Stimulated activated CD4-positive, alpha-beta T cell treated with anti-CD3 and anti-CD28 coated beads, TNF-alpha, amount 100 ng/mL, for 4 hours (primary cell): ENCODE measurements at places on chromosomes 4 and X.

GRCh38 chr4:118277243-118277642, 75.6 kb downstream of the PRSS12 start:
- DNase-seq = no peak

GRCh38 chrX:112670977-112671376, 8.8 kb downstream of the LHFPL1 start:
- DNase-seq = no peak

DNA sequence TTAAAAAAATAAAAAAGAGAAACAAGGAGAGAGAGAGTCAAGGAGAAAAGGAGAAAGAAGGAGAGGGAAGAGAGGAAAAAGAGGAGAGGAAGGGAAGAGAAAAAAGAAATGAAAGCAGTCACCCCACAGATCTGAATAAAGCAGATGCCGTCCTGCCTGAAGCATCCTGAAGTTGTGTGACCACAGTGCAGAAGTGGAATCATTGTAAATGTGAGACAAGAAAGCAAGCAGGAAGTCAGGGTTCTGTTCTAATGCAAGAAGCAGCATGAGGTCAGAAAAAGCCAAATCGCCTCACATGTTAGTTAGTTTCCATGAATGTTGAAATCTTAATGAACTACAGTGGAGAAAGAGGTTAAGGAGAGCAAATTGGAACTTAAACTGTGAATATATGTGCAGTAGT, 692.5 kb downstream of the CENPC start:
- DNase-seq = no peak

- DNase-seq = no peak
Measured at GRCh38 chr4:78426972-78427371, 124.6 kb upstream of the ANXA3 start.

GRCh38 chr4:95066050-95066449, 308.3 kb downstream of the BMPR1B start:
- no peak for DNase-seq

GRCh38 chr4:144115519-144115918, 25.0 kb downstream of the GYPA start:
- DNase-seq = no peak

DNA sequence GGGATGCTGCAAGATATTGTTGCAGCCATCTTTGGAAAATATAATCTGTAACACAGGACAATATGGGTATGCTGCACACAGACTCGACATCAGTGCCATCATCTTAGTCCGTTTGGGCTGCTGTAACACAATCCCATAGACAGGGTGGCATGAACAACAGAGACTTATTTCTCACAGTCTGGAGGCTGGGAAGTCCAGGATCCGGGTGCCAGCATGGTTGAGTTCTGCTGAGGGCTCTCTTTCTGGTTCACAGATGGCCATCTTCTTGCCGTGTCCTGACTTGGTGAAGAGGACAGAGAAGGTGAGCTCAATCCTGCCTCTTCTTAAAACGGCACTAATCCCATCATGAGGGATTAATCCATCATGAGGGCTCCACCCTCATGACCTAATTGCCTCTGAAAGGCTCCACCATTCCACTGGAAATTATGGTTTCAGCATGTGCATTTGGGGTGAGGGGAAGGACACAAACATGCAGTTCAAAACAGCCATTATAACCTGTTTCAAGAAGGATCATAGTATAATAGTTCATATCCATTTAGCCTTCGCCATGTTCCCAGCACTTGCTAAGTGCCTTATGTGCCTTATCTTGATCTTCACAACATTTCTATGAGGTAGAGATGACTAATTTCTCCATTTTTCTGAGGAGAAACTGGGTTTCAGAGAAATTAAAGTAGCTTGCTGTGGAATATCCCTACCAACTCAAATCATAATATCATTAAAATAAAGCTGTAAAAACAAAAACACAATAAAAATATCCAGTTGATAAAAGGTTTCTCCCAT, 27.9 kb upstream of the SPP1 start:
- DNase-seq = no peak

DNA sequence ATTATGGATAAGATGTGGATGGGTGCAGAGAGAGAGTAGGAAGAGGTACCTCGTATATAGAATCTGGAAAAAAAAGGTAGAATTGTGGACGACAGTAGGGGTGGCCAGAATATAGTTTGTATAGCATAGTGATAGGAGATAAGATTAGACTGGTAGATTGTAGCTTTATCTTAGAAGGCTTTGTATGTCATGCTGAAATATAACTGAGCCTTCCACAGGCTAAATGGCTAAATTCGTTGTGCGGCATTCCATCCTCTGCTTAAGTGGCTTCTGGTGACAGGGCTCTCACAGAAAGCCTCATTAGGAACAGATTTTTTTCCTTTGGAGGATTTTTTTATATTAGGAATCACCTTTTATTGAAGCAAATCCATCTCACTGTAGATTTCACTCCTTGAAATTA, 142.3 kb upstream of the BMPR1B start:
- DNase-seq = no peak

- DNase-seq = no peak
Measured at GRCh38 chr4:4480205-4480604, 61.6 kb downstream of the STX18 start.

- no peak for DNase-seq
Measured at GRCh38 chr4:89299153-89299791, 8.3 kb downstream of the GPRIN3 start.

- DNase-seq = no peak
Measured at GRCh38 chr4:12852338-12853307, 631.5 kb downstream of the RAB28 start.

DNA sequence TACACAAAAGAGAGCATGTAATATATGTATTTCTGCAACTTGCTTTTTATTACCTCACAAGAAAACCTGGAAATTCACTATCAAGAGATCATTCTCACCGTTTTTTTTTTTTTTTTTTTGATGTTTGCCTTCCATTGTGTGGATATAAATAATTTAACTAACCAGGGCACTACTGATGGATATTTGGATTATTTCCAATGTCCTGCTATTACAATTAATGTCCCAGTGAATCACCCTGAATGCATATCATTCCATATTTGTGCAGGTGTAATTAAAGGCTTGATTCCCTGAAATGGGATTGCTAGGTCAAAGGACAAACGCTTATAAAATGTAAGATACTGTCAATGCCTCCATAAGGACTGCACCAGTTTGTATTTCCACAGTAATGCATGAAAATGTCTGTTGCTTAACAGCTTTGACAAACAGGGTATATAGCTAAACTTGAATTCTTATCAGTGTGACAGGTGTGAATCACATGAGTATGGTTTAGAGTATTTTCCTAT, 87.8 kb downstream of the NCAPG start:
- DNase-seq = no peak

DNA sequence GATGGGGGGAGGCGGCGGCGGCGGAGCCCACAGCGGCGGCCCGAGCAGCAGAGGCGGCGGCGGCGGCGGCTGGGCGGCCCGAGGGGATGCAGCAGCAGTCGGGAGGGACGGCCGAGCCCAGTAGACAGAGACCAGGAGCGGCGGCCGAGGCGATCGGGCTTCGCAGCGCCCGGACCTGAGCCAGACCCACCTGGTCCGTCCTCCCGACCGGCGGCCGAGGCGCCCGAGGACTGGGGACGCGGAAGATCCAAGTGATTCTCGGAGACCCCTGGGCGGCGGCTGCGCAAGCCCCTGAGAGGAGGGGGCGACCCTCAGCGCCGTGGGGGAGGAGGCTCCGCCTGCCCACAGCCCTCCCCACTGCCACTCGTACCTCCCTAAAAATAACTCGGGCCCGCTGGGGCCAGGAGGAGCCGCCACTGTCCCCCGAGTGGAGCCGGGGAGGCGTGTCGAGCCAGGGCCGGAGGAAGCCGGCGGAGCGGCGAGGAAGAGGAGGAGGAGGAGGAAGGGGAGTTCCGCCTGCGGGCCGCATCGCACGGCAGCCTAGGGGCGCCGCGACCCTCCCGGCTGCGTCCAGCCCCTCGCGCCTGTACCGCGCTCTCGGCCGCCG, 608 bp downstream of the RAPGEF2 start:
- DNase-seq = no peak

- no peak for DNase-seq
Measured at GRCh38 chrX:83495898-83496297, 12.2 kb upstream of the POU3F4 start.

- DNase-seq = no peak
Measured at GRCh38 chrX:48589482-48590162, 7.7 kb upstream of the WDR13 start.

GRCh38 chr4:155972098-155972497, 18.4 kb upstream of the CTSO start:
- DNase-seq = no peak

GRCh38 chrX:132957211-132958090, 978 bp downstream of the HS6ST2 start:
- no peak for DNase-seq

- no peak for DNase-seq
Measured at GRCh38 chrX:36573720-36574119, 434.4 kb upstream of the FAM47C start.

DNA sequence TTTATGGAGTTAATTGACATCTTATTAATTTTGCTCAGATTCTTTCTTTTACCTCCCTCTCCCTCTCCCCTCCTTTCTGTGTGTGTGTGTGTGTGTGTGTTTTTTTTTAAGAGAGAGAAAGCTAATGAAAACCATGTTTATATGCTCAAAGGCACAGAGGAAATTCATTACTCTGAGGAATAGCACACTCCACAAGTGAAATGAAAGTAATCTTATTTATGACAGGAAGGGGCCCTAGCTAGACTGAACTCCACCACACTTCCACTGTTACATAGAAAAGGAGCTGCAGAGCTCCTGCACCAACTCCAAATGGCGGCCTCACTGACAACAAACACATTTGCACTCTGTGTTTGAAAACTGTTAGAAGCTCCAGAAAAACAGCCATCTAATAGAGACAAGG, 150.6 kb downstream of the RASL11B start:
- no peak for DNase-seq

DNA sequence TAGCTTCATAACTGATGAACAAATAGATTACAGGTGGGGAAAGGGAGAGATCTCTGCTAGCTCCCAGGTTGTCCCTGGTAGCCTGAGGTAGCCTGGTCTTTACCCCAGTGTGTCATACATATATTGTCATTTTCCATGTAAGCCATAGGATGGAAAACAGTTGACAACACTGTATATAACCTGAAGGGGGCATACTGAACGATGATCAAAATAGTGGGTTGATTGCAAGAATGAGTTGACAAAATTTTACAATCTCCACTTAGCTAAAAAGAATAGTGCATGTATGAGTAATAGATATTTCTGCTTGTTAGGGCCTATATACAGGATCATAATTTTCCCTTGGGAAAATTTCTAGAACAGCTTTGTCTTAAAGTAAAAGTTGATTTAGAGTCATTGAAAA, 304.1 kb upstream of the HAND2 start:
- no peak for DNase-seq

DNA sequence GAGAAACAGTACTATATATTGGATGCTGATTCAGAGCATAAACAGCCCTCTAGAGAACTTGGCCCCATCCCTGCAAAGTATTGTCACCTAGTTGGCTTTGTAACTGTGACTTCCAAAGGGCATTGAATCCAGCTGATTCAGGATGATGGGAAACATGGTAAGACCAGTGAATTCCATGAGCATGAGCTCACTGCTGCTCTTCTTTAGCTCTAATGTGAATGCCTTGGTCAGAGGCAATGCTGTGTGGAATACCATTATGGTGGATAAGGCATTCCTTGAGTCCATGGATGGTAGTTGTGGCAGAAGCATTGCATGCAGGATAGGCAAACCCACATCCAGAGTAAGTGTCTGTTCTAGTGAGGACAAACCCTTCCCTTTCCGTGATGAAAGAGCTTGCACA, 365.6 kb upstream of the EDA2R start:
- no peak for DNase-seq

GRCh38 chr4:58254291-58254690, 1144.1 kb upstream of the IGFBP7 start:
- no peak for DNase-seq

GRCh38 chr4:78667325-78667724, 108.8 kb upstream of the BMP2K start:
- no peak for DNase-seq

- DNase-seq = no peak
Measured at GRCh38 chr4:61431131-61431530, 231.0 kb downstream of the ADGRL3 start.

- DNase-seq = no peak
Measured at GRCh38 chrX:153471663-153472280, 1.4 kb upstream of the HAUS7 start.

- no peak for DNase-seq
Measured at GRCh38 chrX:85859426-85859825, 187.9 kb downstream of the CHM start.

DNA sequence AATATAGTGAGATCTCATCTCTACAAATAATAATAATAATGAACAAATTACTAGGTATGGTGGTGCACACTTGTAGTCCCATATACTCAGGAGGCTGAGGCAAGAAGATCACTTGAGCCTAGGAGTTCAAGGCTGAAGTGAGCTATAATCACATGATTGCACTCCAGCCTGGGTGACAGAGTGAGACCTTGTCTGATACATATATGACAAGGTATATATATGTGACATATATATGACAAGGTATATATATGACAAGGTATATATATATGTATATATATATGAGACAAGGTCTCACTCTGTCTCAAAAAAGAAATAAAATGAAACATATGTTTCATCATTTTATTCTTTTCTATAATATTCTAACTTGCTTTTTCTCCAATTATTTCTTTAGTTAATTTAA, 278.1 kb upstream of the TET2 start:
- no peak for DNase-seq

- peak; percentile 78 for DNase-seq
Measured at GRCh38 chrX:16870095-16870861, at the start of gene RBBP7. Gene RBBP7, minus strand, starts transcription at chrX:16870362. Its CDS starts 309 bp downstream, at chrX:16870053.

GRCh38 chrX:113512700-113513395, 672.2 kb upstream of the AMOT start:
- no peak for DNase-seq

- no peak for DNase-seq
Measured at GRCh38 chrX:25068340-25068739, 52.6 kb upstream of the ARX start.

DNA sequence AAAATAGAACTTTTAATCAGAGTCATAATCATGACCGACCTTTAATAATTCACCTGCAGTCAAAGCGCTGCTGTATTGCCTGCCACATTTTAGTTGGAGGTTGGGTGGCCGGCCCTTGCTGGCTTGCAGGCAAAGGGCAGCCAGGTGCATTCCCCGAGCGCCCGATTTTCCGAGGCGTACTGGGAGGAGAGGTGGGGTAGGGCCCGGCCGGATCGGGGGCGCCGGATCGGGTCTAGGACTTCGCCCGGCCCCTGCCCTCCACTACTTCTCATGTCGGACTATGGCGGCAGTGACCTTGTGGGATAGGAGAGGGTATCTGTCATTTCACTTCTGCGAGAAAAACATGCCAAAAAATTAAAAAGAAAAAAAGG, 2.5 kb upstream of the RS1 start:
- DNase-seq = no peak

GRCh38 chr4:73259571-73260090, 1.0 kb upstream of the ANKRD17 start:
- DNase-seq = no peak

DNA sequence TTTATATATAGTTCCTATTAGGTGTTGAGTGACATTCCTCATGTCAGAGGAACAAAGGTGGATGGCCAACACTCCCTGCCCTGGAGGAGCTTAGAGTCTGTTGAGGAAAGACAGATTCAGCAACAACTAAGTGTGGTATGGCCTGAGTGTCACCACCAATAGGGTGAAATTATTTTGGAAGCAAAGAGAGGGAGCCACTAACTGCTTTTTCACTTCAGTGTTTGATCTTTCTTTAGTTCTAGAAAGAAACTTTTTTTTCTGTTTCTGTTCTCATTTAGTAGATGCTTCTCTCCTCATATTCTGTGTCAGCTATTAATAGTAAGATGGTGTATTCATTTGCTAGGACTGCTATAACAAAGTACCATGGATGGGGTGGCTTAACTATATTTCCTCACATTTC, 81.5 kb downstream of the ARX start:
- DNase-seq = no peak

- no peak for DNase-seq
Measured at GRCh38 chr4:1008840-1009541, 2.4 kb upstream of the FGFRL1 start.
